ENCODE measurements at places on chromosomes 2 and 18. TPM values are rescaled to one million over a fixed set of nuclear protein-coding genes. Genes with fewer than 3 reads are reported as not detected.

- DNase-seq, result no peak
Observed at GRCh38 chr2:229407170-229407569, 136.1 kb upstream of the PID1 start.

DNA sequence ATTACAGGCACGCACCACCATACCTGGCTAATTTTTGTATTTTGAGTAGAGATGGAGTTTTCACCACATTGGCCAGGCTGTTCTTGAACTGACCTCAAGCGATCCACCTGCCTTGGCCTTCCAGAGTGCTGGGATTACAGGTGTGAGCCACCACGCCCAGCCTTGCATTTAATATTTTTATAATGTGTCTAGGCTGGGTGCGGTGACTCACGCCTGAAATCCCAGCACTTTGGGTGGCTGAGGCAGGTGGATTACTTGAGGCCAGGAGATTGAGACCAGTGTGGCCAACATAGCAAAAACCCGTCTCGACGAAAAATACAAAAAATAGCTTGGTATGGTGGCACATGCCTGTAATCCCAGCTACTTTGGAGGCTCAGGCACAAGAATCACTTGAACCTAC is 3.2 kb downstream of the RPL37A start:
- no peak for DNase-seq

GRCh38 chr2:130836501-130837174 is at the start of gene ARHGEF4:
TSS of gene ARHGEF4 (plus strand) at chr2:130836914. CDS start at chr2:130836954, 40 bp downstream.
- DNase-seq, result peak; percentile 62

The OSBPL6 gene
- 0.42 TPM for total RNA-seq

The ST8SIA5 gene
- 0.17 TPM for total RNA-seq

DNA sequence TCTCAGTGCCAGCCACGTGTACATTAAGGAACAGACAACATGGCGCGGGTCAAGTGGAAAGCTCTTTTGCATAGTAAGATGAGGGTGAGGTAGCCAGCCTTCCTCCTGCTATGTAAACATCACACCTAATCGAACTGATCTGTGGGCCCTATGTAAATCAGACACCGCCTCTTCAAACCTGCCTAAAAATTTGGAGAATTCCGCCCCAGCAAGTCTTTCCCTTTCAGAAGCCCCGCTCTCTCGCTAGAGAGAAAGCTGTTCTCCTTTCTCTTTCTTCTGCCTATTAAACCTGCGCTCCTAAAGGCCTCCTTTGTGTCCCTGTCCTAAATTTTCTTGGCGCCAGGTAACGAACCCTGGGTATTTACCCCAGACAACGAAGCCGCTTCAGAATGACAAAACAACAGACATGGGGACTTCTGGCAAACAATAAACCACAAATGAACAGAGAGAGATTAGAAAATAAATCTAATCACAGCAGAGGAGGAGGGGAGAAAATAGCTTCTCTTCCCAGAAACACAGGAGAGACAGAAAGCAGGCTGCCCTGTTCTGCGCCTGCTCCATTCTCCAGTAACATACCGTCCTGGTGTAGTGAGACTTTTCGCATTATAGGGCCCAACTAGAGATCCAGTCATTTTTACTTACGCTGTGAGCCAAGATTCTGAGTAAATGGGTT is 31.9 kb upstream of the CYP1B1 start:
- DNase-seq, result no peak

DNA sequence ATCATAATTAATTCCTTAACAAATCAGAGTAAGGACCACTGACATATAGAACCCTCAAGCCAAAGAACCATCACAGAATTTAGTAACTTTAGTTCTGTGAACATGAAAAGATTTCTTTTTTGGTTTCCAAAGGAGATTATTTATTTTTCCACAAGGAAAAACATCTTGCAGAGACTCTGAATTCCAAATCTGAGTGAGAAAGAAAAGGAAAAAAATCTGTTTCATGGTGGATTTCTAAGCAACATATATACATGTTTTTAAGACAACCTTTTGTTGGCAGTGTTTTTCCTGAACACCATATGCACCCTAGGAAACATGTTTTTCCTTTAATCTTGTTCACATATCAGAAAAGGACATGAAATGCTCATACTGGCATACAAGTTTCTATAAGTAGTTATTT is 149.8 kb downstream of the AGPS start:
- no peak for DNase-seq

DNA sequence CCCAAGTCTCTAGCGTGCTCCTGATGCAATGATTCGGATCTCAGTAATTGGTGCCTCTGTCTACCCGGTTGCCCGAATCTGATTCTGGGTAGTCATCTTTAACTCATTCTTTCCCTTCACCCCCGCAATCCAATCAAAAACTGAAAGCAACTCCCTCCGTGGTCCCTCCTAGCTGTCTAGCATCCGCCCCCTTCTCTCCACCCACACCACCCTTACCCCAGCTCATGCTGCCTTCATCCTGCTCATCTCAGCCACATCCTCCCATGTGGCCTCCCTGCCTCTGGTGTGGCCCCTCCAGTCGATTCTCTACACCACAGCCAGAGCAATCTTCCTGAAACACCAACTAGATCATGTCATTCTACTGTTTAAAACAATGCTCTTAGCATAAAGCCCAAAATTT is 62.3 kb downstream of the TTC32 start:
- DNase-seq, result no peak

The RPRM gene
- not detected for total RNA-seq

DNA sequence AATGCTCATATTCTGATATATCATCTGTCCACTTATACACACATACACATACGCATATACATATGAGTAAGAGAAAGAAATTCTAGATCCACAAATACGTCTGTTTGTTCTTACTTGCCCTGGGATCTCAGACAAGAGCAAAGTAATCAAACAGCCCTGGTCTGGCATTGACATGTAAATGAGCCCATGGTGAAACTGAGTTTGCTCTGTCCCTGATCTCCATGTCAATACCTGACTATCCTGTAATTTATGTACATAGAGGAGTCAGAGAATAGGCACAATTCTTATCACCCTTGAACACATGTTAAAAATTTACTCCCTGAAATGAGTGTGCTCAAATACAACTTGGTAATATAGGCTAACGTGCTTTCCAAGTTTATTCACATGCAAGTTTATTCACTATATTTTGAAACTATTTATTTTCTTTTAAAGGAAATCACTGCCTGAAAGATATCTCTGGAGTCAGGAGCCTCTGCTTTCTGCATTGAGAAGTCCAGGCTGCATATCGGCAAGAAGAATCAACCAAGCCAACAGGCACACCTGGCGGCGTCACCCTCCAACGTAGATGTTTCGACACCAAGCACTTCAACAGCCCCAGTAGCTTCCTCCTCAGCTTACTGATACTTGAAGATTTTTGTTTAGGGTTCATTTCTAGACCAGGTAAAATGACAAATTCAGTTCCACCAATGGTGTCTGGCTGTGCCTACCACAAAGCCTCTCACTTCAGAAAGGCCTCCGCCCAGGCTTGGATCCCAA is 100.6 kb downstream of the CMPK2 start:
- DNase-seq, result no peak

GRCh38 chr18:75472396-75472795 is 44.9 kb upstream of the SMIM21 start:
- no peak for DNase-seq

DNA sequence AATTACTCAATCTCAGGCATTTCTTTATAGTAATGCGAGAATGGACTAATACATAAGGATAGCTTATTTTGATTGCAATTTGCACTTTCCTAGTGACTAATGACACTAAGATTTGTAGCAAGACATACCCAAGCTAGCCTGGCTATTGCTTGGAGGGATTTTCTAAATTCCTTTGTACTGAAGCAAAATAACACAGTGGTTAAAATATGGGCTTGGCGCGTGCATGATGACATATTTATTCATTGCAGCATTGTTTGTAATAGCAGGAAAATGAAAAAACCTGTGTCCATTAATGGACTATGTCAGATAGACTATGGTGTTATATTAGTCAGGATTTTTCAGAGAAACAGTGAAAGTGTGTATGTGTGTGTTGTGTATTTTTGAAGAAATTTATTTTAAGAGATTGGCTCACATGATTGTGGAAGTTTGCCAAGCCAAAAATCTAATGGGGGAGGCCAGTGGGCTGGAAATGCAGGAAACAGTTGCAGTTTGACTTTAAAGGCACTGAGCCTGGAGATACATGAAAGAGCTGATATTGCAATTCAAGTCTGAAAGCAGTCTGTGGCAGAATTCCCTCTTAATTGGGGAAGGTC is 16.7 kb upstream of the LAPTM4A start:
- DNase-seq, result no peak

The CCDC85A gene
- not detected for total RNA-seq

GRCh38 chr2:168633200-168633599 is 169.2 kb upstream of the NOSTRIN start:
- DNase-seq, result no peak

The PRSS56 gene
- not detected for total RNA-seq

- no peak for DNase-seq
Observed at GRCh38 chr2:161243312-161243711, 64.9 kb upstream of the PSMD14 start.

The KIF1A gene
- 0.45 TPM for total RNA-seq

DNA sequence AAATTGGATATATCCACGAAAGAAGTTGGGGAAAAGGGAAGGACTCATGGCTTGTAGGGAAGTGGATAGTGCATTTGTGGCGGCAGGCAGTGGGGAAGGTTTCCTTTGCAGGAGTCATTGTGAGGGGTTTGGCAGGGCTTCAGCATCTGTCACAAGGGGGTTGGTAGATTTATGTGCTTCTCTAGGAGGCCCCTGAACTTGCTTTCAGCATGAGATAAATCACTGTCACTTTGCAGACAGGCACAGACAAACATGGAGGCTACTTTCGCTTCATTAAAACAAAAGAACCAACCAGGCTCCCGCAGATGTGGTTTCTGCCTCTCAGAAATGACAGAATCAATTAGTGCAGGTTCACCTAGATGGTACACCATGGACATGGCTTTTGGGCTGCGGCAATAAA is 340.7 kb downstream of the TGIF1 start:
- DNase-seq, result no peak

- DNase-seq, result no peak
Observed at GRCh38 chr2:100786297-100786658, 33.7 kb upstream of the NPAS2 start.

The GAREM1 gene
- total RNA-seq, result not detected

- no peak for DNase-seq
Observed at GRCh38 chr2:202681688-202682205, 47.0 kb downstream of the FAM117B start.

DNA sequence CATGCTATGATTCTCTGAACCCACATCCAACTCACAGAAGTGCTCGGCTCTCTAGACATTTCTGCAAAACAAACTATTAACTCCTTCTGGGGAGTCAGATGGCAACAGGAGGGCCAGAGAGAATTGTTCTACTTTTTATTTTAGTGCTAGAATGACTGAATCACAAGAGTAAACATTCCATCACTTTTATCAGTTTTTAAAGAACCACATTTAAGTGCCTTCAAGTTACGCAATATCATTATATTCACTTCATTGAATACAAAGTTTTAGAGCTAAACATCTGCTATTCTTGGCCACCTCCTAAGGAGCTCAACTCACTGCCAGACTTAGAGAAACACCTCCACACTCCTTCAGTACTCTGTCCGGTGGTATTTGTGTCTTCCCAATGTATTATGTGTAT is 22.4 kb downstream of the B4GALT6 start:
- DNase-seq, result no peak

The CDCA7 gene
- total RNA-seq, result 19.0 TPM

- DNase-seq, result no peak
Observed at GRCh38 chr18:5463831-5464230, 80.0 kb downstream of the EPB41L3 start.

GRCh38 chr2:134035605-134036370 is 218.1 kb upstream of the MGAT5 start:
- no peak for DNase-seq

The RASGRP3 gene
- 26.2 TPM for total RNA-seq

The DNAH7 gene
- total RNA-seq, result 0.11 TPM

The EMILIN1 gene
- total RNA-seq, result 14.2 TPM

The CNTNAP5 gene
- not detected for total RNA-seq

GRCh38 chr18:50053111-50053510 is 141.8 kb downstream of the MYO5B start:
- DNase-seq, result no peak

GRCh38 chr2:79210274-79210917 is 50.8 kb upstream of the REG3A start:
- DNase-seq, result no peak
